ENCODE measurements at places on chromosomes 7 and 10.

DNA sequence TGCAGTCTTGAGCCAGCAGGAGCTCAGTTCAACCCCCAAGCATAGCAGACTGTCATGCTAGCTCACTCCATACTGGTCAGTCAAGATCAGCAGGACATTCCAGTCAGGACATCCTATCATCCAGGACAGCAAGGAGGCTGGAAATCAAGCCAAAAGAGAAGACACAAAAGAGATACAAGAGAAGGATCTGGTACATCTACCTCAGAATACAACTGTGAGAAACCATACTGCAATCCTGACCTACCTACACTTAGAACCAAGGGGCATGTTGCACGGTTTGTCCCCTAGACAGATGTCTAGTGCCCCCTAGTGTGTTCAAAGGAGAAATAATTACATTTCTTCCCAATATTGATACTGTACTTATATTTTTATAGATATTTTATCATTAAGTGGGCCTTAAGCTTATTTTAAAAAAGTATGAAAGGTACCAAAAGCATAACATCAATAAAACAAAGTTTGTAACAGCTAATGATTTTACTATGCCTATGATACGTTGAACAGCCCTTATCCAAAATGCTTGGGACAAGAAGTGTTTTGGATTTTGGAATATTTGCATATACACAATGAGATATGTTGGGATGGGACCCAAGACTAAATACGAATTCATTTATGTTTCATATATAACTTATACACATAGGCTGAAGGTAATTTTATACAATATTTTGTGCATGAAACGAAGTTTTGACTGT is 26.7 kb downstream of the ERCC6 start:
- DNase-seq, result no peak

- no peak for DNase-seq
Measured at GRCh38 chr7:6193709-6194108, 78.7 kb downstream of the CYTH3 start.

- DNase-seq, result no peak
Measured at GRCh38 chr10:85187047-85187446, 858.7 kb downstream of the CCSER2 start.

GRCh38 chr10:11208908-11209829 is 191.5 kb downstream of the CELF2 start:
- DNase-seq, result peak; percentile 41

DNA sequence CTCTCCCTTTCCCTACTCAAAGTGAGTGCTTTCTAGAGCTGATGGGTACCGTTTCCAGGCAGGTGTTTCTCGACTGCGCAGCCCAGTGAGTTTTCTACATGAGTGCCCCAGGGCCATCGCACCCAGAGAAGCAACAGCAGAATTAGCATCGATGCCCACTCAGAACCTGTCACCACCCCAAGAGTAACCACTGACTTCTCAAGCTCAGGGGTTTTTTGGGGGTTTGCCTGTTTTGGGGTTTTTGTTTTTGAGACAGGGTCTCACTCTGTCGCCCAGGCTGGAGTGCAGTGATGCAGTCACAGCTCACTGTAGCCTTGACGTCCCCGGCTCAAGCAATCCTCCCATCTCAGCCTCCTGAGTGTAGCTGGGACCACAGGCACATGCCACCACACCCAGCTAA is 25.7 kb downstream of the SNX8 start:
- no peak for DNase-seq

DNA sequence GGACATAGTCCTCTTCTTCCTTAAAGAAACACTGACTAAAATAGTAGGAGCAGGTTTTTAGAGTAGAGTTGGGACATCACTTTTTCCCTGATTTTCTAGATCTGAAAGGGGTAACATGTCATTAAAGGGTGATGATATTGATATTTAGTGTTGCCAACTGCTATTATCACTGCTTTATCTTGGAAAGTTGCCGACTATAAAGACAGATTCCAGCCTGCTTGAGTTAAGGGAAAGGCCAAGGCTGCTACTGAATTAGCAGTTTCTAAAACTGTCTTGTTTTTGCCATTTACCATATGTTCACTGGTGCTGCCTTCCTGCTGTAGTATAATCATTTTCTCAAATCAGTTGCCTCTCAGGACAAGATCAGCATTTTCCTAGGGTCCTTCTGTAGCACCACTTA is 29.7 kb downstream of the AP3M1 start:
- DNase-seq, result no peak

All from stimulated activated CD4-positive, alpha-beta T cell treated with anti-CD3 and anti-CD28 coated beads, TNF-alpha, amount 100 ng/mL, for 24 hours (primary cell).